NCI-H2081 treated with DMSO at 0.1 percent for 48 hours (cell line): ENCODE measurements at places on chromosomes 5 and 9.

DNA sequence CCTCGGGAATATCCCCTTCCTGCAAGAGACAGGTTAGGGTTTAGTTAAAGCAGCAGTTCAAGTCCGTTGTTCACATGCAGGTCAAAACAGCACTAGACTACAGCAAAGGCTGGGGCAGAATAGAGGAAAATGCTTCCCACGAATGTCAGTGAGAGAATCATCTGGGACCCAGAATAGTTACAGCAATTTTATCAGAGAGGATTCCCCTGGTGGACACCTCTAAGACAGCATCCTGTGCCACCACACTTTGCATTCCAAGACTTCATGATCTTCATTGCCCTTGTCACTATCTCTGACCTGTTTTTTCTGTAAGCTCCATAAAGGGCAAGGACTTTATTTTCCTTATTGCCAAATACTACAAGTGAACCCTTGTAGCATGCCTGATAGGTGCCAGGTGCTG lies 12.9 kb downstream of the GRXCR2 start:
- no peak for DNase-seq

DNA sequence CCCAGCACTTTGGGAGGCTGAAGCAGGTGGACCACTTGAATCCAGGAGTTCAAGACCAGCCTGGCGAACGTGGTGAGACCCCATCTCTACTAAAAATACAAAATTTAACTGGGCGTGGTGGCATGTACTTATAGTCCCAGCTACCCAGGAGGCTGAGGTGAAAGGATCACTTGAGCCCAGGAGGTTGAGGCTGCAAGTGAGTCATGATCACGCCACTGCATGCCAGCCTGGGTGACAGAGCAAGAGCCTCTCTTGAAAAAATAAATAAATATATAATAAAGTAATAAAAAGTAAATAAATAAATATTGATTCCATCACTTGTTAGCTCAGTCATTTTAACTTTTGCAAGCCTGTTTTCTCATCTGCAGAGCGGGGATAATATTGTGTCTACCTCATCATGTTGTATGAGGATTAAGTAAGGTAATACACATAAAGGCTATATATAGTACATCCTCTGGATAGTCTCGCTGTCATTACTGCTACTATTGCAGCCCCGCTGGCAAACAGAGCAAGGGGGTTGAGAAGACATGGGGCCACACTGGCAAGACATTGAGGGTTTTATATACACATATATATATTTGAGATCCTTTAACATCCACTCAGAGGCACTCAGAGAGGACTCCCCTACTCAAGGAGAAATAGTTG lies 210.9 kb downstream of the C9orf152 start:
- no peak for DNase-seq

- no peak for DNase-seq
Measured at GRCh38 chr9:93057703-93058354, 672 bp upstream of the SUSD3 start.

GRCh38 chr5:53322257-53322656 lies 158.2 kb upstream of the FST start:
- no peak for DNase-seq

DNA sequence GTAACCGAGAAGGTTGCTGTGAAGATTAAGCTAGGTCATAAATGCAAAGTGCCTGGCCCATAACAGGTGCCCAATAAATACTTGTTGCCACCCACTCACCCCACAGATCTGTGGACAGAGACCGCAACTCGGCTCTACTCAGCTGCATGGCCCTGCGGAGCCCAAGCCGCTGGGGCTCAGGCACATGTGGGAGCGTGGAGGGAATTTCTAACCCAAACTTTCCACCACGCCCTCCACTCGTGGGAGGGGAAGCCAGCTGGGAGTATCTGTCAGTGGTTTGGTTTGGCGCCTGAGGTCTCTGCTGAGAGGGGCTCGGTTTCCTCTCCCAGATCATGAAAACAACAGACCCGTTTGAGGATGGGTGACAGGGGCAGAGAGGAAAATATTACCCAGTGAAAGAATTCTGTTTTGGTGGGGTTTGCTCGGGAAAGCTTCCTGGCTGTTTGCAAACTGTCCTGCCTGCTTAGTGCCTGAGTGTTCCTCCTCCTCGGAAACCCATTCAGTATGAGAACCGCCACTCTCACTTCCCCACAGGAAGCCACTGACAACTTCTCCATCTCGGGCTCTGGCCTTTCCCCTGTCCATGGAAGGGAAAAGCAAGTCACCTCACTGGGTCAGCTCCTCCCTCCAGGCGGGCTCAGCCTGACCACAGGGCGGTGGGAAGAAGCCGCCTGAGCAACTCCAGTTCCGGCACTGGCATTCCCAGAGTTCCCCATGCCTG lies 60.1 kb downstream of the RGS3 start:
- no peak for DNase-seq
